Stimulated activated CD8-positive, alpha-beta memory T cell treated with anti-CD3 and anti-CD28 coated beads, Interleukin-2, amount 100 ng/mL, for 1 hour (primary cell): ENCODE measurements at places on chromosomes 1 and 21.

DNA sequence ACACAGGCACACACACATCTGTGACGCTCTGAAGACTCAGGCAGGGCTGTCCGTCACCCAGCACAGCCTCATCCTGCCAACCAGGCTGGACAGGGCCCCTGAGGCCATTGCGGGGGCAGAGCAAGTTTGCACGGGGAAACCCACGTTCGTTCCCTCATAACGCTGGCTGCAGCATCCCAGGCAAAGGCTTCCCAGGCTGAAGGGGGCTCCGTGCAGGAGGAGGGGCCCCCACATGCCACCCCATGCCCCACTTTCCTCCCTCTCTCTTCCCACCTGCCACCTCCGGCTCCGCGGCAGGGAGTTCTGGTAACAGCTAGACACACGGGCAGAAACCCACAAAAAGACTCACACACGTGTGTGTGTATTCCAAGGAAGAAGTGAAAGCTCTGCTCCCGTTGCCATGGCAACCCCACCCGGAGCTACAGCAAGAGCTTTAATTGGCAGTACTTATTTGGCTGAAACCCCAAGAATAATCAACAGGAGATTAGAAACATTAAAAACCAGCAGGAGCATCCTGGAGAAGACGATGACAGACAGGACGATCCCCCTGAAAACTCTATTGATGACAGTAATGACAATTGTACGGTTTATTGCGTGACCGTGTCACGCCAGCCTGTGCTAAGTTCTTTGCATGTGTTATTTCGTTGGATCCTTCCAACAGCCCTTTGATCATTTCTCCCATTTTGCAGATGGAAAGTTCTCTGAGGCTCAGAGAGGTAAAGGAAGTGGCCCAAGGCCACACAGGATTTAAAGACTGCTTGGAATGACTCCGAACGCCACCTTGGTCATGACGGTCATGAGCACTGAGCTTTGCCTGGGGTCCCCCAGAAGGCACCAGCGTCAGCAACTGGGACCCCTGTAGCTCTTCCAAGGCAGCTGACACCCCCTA is 247.1 kb downstream of the NPHP4 start:
- no peak for DNase-seq

GRCh38 chr21:30340714-30341573 is 3.5 kb upstream of the KRTAP27-1 start:
- DNase-seq: no peak

DNA sequence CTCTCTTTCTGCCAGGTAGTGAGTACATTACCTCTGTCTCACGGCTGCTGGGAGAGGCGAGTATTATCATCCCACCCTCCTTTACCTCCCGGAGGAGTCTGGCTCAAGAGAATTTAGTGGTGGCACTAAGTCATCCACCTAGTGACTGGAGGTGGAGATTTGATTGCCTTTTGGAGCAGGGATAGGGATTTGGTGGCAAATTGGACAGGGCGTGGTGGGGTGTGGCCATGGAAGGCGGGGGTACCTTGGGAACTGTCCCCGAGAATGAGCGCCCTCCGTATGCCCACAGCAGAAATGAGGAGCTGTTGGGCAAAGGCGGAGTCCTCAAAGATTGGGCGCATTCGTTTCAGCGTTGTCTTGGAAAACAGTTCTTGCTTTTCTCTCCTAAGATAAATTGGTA is 32.1 kb upstream of the HMGN1 start:
- DNase-seq: no peak

- no peak for DNase-seq
Measured at GRCh38 chr1:40860706-40861223, 1.4 kb downstream of the CITED4 start.

- no peak for DNase-seq
Measured at GRCh38 chr1:30329802-30330557, 393.4 kb downstream of the MATN1 start.

DNA sequence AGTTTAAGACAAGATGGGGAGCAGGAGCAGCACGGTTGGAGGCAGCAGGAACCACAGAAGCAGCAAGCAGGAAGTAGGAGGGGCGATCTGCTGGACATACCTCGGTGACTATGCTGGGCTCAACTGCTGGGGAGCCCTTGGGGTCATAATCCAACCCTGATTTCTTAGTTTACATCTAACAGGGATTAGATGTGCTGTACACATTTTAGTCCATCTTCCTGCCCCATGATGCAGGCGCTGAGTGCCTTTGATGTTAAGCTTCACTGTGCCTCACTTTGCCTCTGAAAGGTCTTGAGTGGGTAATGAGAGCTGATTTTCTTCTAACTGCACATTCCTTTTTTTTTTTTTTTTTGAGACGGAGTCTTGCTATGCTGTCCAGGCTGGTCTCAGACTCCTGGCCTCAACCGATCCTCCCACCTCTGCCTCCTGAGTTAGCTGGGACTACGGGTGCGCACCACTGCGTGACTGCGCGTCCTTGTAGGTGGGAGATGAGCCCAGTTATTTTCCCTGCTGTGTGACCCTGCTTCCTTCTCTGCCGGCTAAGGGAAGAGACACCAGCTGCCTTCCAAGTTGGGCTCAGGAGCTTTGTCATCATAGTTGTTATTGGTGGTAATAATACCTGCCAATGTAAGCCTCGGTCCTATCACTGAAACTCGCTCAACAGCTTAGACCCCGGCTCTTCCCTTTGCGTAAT is 1.1 kb upstream of the RCAN3 start:
- DNase-seq: no peak

GRCh38 chr1:231187571-231187970 is 25.7 kb downstream of the TRIM67 start:
- DNase-seq: no peak

DNA sequence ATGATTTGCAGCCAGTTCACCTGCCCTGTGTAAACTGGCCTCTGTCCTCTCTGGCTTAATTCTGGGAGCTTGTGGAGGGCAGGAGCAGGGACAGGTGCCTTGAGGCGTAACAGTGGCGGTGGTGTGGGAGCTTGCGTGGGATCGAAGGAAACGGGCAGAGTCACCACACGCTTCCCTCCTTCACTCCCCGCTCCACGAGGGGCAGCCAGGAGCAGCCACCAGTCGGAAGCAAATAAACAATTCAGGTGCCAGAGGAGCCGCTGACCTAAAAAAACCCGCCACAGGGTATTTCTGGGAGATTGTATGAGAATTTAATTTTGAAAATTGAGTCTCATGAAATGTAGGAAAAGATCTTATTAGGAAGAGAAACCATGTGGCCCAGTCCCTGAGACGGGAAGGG is 26.0 kb downstream of the FAAP20 start:
- no peak for DNase-seq

GRCh38 chr1:170305777-170306512 is 160.2 kb downstream of the NTMT2 start:
- DNase-seq: no peak

- DNase-seq: no peak
Measured at GRCh38 chr1:20716232-20716631, 1.6 kb downstream of the KIF17 start.

DNA sequence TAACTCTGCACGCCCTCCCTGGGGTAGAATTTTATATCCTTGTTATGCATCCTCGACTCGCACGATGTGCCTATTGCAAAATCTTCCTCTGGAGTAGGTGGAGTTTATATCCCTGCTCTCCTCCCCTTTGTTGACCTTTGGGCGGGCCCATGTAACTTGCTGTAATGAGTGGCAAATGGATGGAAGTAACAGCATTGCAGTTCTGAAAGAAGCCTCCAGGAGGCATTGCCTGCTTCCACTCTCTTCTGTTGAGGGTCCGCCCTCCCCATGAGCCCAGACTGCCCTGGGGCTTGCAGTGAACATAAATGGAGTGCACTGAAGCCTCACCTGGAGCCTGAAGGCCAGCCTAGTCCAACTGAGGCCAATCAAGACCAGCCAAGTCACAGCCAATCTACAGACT is 62.2 kb upstream of the GRIK3 start:
- no peak for DNase-seq
